ENCODE measurements at places on chromosomes 13 and 19. TPM values are rescaled to one million over a fixed set of nuclear protein-coding genes. Genes with fewer than 3 reads are reported as not detected.
A peak's percentile ranks its signal among the peaks of the same experiment; 100 is the strongest.

DNA sequence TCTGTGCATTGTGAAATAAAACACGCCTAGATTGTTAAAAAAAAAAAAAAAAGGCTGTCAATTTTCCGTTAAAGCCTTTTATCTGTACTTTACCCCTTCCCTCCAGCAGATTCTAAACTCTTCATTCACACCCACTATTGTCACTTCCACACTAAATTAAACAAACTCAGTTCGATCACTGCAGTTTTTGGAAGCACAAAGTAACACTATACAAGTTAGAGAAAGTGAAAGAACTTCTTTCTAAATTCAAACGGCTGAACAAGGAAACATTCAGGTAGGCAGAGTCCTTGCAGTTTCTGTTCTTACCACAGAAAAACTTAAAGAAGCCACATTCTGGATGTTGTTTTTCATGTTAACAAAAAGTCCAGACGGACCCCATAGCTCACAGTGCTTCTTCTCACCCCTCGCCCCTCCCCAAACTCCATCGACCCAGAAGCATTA lies 27.5 kb upstream of the UBE2L5 start:
- no peak for DNase-seq

DNA sequence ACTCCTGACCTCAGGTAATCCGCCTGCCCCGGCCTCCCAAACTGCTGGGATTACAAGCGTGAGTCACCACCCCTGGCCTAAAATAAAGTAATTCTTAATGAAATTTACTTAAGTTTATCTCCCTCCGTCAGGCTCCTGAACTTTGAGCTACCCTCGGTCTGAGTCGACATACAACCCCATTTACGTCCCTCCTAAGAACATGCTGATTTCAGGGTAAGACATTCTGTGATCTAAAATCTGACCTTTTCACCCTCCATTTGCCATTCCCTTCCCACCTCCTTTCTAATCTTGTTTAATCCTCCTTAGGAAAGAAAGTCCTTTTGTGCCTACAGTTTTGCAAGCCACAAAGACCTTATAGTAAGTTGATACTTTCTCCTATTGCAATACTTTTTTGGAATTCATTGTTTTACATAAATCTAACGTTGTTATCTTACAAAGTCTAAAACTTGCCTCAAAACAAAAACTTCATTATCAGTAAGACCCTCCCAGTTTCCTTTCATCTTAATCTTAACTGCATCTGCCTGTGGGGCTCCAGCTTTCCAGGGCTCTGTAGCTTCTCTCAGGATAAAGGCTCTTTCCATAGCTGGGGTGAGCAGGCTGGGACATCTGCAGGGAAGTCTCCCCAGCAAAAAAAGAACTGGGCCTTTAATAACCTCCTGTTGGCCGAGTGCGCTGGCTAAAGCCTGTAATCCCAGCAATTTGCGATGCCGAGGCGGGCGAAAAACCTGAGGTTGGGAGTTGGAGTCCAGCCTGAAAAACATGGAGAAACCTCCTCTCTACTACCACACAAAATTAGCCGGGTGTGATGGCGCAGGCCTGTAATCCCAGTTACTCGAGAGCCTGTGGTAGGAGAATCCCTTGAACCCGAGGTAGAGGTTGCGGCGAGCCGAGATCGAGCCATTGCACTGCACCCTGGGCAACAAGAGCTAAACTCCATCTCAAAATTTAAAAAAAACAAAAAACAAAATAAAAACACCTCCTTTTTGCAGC lies 143.1 kb downstream of the ZNF737 start:
- no peak for DNase-seq

DNA sequence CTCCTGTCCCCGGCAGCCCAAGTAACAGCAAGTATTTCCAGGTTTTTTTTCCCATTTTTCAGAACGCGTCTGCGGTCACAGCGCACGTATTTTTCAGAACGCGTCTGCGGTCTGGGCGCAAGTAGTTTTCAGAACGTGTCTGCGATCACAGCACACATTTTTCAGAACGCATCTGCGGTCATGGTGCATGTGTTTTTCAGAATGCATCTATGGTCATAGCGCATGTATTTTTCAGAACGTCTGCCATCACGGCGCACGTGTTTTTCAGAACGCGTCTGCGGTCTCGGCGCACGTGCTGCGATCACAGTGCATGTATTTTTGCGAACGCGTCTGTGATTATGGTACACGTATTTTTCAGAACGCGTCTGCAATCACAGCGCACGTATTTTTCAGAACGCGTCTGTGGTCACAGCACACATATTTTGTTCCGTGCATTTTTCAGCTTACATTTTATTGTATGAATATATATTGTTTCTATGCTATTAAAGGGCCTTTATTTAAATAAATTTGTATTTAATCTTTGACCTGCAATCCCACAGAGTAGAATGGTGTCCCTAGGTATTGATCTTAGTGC lies 19.7 kb downstream of the ATP4B start:
- no peak for DNase-seq

DNA sequence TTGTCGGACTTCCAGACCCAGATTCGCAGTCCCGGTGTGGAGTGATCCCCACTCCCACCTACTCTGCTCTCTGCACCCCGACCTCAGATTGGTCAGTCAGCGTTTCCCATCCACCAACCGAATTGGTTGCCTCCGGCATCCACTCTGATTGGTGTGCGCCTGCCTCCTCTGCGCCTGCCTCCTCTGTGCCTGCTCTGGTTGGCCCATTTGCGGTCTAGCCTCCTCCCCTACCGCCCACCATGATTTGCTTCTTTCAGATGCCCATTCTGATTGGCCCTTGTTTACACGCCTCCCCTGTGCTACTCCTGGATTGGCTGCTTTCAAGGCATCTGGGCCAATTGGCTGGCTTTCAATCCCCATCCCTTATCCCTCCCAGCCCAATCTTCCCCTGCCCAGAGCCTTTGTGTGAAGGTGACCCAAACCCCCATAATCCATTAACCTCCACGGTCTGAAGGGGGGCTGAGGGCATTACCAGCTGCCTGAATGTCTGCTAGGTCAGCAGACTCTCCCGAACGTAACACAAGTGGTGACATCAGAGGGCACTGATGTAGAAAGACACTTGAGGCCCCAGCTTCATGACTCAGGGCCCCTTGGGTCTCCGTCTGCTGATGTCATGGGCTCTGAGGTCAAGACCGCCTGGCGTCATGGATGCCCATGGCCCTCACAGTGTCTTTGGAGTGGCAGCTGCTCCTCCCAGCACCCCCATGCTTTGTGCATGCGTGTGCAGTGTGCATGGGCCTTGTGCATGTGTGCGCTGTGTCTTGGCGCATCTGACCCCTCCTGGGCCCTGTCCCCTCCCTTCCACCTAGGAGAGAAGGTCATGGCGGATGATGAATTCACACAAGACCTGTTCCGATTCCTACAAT lies 80.4 kb downstream of the MAP4K1 start:
- no peak for DNase-seq

GRCh38 chr13:56314765-56315164 lies 826.0 kb upstream of the PRR20A start:
- DNase-seq = no peak

DNA sequence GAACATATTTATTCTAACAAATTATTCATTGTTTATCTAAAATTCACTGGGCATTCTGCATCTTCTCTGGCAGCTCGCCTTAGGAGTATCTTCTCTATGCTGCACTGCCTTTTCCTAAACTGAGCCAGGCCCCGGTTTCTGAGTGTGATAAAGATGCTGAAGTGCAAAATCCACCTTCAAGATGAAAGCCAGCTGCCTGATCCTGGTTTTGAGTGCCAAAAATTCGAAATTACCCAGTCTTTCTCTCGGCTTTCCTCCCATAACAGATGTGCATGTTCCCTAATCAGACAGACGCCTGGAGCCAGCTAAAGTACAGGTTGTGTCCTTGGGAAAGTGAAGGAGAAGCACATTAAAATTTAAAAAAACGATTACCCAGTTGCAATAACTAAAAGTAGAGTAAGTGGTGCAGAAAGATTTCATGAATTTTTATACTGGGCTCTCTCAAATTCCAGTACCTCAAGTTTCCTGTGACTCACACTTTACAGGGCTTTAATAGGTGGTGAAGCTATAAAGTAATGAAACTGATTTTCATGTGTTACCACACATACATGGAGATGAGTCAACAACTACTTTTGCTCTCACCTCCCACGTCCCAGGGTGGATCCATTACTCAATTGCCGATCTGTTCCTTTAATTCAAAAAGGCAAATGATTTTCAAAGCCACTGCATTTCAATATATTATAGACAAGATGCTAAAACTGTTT lies 65.0 kb upstream of the GTF2F2 start:
- DNase-seq = peak; percentile 96

DNA sequence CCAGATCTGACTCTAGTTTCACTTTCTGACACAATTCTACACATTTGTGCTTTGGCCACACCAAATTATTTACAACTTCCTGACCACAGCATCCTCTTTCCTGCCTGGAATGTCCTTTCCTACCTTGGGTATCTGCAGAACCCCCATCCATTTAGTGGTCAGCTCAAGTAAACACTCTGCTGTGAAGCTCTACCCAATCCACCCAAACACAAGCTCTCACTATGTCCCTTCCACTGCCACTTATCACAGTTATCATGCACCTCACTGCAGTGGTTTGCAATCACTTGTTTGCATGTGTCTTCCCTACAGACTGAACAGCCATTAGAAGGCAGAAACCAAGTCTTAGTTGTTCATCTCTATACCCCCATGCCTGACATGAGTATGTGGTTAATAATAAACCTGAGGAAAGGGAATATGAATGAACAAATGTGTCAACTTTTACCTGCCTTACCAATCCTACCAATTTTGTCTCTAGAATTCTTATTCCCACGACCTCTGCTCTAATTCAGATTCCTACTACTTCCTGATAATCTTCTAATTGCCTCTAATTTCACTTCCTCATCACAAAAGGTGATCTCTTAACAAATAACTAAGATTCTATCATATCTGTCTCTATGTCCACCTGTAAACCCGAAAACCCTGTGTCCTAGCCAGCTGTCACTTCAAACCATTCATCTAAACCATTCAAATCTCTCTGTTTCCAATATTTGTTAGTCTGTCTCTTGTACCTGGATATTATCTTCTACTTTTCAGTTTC lies 25.1 kb downstream of the LNX2 start:
- DNase-seq = no peak

Gene NLRP11
- not detected for total RNA-seq
